AG04449 (cell line): ENCODE measurements at places on chromosomes 4 and X.

GRCh38 chr4:158758142-158758541 lies 10.7 kb upstream of the FNIP2 start:
- DNase-seq, result no peak

GRCh38 chr4:185775792-185776555 lies 36.0 kb downstream of the SORBS2 start:
- DNase-seq, result no peak

- no peak for DNase-seq
Measured at GRCh38 chr4:93018806-93019205, 715.0 kb downstream of the GRID2 start.

DNA sequence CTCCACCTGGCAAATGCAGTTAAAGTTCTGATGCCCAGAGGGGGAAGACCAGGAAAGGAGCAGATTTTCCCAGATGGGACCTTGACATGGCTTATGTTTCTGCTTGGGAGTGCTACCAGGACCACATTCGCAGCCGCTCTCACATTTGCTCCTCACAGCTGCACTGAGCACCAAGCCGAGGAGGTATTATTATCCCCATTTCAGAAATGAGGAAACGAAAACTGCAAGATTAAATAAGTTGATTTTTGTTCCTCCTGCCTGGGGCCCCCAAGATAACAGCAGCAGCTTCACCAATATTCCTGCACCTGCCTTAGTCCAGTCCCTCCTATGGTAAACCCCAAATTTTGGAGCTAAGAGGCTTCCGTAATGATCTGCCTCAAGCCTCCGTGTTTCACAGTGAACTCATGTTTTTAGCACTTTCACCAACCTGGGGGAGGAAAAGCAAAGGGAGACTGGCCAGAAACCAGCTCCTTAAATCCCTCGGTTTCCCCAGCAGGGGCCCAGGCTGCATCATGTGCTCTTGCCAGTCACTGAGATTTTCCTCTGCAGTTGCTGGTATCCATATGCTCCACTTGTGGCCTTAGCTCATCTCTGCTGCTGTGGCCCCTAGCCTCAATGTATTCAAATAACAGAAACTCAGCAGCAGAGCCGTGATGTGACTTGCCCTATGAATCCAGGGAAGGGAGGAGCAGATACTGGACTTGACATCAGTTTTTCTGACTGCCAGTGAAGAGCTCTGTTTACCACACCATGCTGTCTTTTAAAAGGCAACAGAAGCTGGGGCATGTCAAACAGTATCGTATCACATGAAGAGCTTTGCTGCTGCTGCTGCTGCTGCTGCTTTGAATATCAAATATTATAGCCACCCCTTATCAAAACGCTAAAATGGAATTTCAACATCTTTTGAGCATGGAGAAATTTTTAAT lies 95.5 kb upstream of the KLHL13 start:
- no peak for DNase-seq

DNA sequence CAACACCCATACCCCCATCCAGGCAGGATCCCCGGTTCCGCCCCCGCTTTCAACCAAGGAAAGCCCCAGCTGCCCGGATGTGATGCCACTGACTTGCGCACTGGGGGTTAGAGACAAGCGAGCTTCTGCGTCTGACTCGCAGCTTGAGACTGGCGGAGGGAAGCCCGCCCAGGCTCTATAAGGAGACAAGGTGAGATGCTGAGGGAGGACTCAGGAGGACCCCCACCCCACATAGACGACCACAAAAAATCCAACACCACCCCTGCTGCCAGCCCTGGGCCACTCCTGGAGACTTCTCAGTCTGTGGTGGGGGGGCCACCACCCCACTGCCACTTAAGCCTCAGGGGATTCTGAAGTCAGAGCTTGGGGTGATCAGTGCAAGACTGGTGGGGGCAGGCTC lies at the start of gene MAGEA4:
TSS of gene MAGEA4 (plus strand) at position 110 of the 400 bp plus-strand sequence. CDS start 10,776 bp downstream, outside the sequence.
- DNase-seq, result no peak

DNA sequence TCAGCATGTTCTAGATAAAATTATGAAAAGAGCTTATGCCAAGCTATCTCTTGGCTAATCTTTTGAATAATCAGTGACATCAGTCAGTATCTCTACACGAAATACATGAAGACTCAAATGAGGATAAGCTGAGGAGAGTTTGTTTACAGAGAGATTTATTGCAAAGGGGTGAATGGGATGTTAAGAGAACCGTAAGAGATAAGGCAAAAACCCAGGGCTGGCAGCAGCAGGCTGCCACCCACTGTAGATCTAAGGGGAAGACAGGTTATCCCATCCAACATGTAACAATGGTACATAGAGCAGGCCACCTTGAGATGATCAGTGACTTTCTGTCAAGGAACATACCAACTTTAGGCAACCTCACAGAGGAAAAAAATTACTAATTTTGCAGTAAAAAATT lies 432.1 kb upstream of the NR3C2 start:
- no peak for DNase-seq

DNA sequence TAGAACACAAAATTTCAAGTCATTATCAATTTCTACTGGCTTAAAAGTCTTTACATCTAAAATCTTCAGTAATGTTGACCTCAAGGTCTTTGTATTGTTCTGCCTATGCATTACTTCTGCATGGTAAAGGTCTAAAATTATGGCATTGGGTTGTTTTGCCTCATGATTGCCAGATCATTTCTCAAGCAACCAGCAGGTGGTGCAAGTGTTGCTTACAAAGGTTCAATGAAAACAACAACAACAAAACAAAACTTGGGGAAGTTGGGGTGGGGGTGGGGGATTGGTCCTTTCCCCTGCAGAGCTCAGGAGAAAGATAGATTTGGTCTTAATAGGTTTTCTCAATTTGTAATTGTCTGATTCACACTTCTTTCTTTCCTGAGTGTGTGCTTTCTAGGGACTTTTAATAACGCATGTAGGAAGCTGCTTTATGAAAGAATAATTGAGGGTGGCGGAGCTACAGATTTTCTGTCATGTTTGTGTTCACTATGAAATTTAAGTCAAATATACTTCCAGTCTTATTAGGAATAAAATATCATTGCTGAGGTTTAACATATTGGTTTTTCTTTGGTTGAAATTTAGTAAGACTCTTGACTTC lies 145.1 kb downstream of the COL4A5 start:
- no peak for DNase-seq

GRCh38 chrX:56233682-56234081 lies 1.5 kb downstream of the KLF8 start:
- DNase-seq, result no peak

GRCh38 chrX:31123335-31123734 lies 51.5 kb upstream of the FTHL17 start:
- no peak for DNase-seq

DNA sequence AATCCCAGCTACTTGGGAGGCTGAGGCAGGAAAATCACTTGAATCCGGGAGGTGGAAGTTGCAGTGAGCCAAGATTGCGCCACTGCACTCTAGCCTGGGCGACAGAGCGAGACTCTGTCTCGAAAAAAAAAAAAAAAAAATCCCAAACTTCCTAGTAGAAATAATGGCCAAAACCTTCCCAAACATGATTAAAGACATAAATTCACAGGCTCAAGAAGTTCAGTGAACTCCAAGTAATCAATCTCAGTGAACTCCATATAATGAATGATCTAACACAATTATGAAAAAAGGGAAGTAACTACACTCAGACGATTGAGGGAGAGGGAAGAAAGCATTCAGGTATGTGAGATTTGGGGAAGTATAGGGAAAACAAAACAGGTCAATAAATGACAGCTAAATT lies 6.5 kb downstream of the FUNDC1 start:
- no peak for DNase-seq

GRCh38 chr4:5143306-5143861 lies 92.1 kb downstream of the STK32B start:
- DNase-seq, result no peak

DNA sequence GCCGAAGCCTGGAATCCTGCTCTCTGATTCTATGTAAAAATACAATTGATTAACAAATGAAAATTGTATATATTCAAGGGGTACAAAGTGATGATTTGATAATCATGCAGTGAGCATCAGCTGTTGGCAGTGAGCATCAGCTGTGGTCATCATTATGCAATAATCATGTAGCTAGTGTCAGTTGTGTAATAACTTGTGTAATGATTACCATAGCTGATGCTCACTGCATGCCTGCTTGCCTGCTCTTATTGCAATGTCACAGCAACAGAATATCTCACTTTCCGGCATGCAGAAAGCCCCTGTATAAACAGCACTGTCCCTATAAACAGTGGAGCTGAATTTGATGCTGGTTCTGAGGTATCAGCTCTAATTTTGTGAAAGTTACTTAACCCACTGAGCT lies 46.8 kb downstream of the SULT1B1 start:
- DNase-seq, result no peak

DNA sequence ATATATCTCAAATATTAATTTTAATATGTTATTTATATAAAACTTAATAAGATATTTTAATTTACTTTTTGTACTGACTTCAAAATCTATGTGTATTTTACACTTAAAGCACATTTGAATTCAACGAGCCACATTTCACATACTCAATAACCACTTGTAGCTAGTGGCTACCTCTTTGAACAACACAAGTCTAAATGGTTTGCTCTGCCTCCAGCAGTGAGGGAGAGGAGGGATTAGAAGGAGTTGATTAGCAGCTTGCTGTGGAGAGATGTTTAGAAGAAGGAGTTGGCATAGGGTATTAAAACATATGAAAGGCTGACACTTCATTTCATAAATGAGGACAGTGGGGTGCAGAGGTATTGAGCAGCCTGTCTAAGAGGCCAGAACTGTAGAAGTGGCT lies 124.0 kb downstream of the ARHGAP24 start:
- no peak for DNase-seq

GRCh38 chr4:56981795-56982201 lies 3.1 kb downstream of the POLR2B start:
- no peak for DNase-seq

GRCh38 chr4:167779280-167779679 lies 313.1 kb upstream of the ANXA10 start:
- no peak for DNase-seq

- DNase-seq, result no peak
Measured at GRCh38 chr4:187019896-187020295, 296.2 kb upstream of the FAT1 start.

DNA sequence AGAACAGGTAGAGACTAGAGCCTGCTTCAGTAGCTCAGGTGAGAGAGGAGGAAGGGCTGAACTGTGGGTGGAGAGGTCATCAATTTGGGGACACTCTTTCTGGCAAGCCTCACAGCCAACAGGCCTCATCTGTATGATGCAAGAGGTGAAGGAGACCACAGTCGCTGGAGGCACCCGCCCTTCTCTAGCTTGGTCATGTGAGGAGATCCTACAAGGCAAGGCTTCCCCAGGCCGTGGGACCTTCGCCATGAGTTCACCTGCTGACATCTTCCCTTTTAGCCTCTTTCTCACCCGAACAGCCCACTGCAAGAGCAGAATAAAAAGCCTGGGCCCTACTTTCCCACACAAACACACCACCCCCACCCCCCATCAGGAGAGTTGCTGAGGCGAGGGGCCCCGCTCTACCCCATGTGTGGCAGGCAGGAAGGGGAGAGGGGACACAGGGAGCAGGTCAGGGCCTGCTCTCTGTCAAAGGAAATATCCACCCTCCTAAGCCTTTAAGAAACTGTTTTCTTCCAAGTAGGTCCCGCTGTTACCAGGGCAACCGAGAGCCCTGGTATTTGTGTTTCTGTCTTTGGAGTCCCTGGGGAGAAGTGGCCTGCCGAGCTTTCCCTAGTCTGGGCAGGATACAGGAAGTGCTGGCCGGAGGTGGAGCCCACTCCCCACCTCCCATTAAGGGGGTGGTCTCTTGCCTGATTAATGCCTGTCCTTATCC lies 8.1 kb downstream of the RTL5 start:
- DNase-seq, result peak; percentile 12

DNA sequence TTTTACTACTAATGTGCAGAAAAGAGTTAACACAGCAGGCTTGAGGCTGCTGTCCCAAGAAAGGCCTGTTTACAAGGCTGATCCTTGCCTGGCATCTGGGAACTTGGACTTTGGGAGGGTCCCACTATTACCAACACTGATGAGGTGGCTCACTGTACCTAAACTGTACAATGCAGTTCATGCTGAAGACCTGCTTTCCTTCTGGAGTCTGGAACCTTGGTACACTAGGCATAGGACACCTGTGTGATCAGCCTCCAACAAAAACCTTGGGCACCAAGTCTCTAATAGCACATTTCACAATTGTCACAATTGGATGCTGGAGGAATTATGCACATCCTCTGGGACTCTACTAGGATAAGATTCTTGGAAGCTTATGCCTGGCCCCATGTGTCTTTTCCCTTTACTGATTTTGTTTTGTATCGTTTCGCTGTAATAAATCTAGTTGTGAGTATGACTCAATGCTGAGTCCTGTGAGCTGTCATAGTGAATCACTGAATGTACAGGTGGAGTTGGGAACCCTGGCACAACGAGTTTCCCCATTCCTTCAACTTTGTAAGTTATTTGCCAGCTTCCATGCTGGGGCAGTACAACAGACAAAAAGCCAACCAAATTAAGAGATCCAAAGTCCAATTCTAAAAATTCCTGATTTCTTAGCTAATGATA lies 45.9 kb downstream of the TEC start:
- no peak for DNase-seq

DNA sequence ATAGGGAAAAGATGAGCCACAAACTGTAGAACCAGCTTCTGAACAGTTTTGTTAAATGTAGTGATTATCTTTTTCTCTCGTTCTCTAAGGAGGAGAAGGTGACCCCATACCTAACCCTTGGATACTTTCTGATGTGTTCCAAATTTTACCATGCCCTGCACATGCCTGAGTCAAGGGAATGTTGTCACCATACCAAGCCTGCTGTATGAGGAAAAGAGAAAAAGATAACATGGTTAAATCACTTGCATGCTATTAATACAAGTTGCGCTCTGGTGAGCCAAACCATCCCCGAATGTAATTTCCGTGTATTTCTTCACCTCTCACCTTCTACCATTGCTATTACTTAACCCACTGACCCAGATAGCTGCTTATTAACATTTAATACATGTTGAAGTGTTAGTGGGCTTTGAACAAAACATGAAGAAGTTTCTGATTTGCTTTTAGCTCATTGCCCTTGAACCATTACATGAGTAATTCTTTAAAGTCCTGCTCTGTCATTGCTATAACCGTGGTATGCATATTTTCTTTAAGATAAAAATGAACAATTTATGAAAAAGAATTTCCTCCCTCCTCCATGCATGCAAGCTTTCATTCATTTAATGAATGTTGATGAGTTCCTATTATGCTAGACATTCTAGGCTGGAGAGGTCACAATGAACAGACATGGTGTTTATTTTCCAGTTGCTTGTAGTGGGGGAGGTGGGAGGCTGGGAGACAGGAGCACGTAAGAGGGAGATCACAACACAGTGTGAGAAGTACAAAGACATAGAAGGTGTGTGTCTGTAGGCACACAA lies 13.6 kb upstream of the KIT start:
- DNase-seq, result no peak
